ENCODE measurements at places on chromosomes 2 and 18.

DNA sequence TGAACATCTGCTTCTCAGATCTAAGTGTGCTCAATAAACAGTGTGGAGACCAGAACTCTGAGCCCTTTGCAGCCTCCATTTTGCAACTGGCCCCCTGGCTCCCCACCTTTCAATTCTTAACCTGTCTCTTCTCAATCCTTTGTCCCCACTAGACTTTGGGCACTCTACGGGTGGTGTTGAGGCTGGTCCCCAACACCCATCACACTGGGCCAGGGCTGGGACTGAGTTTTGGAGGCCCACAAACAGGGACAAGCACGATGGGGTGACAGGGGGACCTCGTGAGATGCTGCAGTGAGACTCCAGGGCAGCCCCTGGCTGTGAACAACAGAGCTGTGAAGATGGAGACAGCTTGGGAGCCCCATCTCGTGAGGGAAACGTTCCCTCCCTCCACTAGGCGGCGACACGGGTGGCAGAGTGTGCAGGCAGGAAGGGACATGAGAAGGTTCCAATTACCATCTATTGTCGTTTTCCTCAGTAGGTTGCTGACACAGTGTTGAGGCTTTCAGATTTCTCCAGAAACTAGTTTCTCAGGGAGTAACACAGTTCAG, 1.2 kb downstream of the ANKMY1 start:
- no peak for DNase-seq

DNA sequence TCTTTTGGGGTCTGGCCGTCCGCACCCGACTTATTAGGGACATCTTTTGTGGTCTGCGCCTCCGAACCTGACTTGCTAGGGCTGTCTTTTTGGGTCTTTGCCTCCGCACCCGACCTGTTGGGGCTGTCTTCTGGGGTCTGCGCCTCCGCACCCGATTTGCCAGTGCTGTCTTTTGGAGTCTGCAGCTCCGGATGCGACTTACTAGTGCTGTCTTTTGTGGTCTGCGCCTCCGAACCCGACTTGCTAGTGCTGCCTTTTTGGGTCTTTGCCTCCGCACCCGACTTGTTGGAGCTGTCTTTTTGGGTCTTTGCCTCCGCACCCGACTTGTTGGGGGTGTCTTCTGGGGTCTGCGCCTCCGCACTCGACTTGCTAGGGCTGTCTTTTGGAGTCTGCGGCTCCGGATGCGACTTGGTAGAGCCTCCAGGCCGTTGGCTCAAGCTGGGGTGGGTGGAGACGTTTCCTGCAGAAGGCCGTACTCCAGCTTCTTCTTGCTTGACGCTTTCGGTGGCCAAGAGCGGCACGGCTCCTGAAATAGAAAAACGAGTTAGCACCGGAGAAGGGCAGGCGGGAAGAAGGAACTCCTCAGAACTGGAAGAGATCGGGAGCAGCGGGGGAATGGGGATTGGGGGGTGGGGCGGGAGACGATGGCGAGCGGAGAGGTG, 498 bp downstream of the TGOLN2 start:
- DNase-seq: peak; percentile 37

DNA sequence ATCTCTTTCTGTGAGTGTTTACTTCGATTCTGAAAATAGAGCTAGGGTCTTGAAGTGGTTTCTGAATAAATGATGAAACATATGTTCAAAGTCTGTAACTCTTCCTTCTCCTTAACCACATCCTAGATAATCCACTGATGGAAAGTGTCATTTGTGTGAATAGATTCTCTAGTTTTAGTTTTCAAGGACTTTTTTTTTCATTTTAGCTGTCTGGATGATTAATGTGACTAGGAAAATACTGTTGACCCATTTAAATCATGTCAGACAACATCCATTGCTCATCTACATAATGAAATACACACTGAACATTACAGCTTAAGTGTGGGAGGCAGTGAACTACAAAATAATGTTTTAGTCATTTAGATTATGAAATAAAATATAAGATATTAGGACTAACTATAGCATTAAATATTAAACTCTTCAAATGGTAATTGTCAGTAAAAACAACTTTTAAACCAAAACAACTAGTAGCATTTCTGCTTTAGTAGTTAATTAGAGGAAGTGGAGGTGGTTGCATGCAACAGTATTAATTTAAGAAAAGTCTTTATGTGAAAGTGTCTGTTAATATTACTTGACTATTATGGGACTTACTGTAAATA, 39.1 kb upstream of the DLX1 start:
- no peak for DNase-seq

DNA sequence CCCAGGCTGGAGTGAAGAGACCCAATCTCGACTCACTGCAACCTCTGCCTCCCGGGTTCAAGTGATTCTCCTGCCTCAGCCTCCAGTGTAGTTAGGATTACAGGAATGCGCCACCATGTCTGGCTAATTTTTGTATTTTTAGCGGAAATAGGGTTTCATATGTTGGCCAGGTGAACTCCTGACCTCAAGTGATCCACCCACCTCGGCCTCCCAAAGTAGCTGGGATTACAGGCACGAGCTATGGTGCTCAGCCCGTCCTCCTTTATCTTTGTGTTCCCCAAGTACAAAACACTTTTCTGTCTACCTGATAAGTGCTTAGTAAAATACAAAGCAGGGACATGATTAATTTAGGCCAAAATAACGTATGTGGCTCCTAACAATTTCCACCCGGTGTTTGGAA, 91.2 kb upstream of the STK17B start:
- DNase-seq: no peak

DNA sequence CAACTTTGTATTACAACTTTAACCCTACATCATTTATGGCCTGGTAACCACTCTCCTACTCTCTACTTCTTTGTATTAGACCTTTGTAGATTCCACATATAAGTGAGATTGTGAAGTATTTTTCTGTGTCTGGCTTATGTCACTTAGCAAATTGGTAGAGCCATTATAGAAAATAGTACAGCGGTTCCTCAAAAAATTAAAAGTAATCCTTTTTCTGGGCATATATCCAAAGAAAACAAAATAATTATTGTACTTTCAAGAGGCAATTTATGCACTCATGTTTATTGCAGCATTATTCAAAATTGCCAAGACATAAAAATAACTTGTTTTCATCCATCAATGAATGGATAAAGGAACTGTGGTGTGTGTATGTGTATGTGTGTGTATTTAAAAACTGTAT, 537.5 kb upstream of the FSIP2 start:
- DNase-seq: no peak

DNA sequence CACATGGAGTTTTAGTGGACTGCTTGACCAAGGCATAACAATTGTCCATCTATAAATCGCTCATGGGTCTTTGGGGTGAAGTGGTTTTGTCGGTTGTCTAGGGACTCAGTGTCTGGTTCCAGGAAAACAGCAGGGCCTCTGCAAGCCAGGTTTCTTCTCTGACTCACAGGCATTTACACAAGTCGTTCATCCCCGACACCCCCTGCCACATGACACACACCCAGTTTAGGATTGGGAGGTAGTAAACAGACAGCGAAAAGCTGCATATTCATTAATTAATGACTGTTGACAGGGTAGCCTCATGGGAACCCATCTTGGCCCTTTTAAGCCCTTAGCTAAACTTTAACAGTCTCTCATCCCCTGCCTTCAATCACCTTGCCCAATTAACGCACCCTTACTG, 194.8 kb upstream of the ACVR2A start:
- DNase-seq: no peak

DNA sequence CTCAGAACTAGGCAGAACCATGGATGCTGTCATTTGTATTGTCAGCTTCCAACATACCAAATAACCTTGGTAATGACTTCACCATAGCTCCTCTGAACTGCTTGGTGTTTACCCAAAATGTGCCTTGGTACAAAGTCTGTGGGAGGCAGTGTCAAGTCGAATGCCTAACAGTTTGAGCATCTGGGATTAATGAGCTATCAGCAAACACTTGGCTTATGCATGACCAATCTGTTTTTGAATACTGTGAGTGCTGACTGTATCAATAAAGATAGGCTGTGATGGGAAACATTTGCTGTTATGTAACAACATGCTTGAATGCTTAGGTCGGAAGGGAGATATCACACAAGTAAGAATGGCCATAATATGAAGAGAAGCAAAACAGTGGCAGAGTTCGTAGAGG, 455.4 kb downstream of the CMPK2 start:
- DNase-seq: no peak

GRCh38 chr2:205607146-205607545, 75.2 kb upstream of the NRP2 start:
- DNase-seq: no peak

DNA sequence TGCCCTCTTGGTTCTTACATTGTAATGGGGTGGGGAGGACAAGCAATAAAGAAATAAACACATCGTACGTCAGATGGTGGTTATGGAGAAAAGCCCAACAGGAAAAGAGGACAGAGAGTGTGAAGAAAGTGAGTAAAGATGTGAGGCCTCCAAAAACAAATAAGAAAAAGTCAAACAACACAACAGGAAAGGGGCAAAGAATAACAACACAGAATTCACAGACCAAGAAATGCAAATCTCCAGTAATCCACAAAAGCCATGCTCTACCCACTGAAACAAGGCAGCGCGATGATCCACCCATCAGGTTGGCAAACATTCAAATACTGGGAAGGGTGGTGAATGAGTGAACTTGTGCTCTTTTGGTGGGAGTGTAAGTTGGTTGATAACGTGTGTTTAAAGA, 16.7 kb upstream of the DUSP2 start:
- no peak for DNase-seq

DNA sequence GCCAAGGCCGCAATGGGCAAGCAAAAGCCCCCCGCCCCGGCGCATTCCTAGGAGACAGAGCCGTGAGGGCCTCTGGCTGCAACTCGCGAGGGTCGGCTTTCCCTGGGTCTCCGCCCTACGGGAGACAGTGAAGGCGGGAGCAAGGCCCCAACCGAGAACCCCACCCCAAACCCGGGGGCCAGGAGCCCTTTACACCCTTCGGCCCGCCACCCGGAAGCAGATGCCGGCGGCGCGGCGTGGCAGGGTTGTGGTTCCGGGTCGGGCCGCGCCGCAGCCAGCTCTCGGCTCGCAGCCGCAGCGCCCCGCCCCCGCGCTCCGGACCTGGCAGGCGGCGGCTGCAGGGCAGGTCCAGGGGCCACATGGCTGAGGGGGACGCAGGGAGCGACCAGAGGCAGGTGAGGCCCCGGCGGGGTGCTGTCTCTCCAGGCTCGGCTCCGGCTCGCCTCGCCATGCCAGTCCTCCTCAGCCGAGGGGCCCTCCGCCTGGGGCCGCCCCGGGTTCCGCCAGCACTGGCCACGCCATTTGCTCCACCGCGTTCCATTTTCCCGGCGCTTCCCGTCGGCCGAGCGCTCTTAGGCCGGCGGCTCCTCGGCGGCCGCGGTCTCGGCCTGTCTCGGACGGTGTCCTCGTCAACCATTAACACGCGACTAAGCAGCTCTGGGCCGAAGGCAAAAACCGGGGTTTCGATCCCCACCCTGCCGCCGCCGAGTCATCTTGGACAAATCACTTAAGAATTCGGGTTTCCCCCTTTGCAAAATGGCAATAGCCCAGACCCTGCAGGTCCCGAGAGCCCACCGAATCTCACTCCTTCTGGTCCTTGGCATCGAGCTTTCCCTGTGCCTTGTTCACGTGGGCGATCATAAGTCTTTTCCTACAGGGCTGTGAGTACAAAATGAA, at the start of gene IMPACT:
TSS of gene IMPACT (plus strand) at position 273 of the 897 bp plus-strand sequence. CDS start at position 360, 87 bp downstream.
- DNase-seq: peak; percentile 67

- DNase-seq: no peak
These were observed 2.8 kb upstream of the MXD1 start for GRCh38 chr2:69911985-69912563.

- DNase-seq: no peak
These were observed 1761.2 kb upstream of the CELF4 start for GRCh38 chr18:39326772-39327171.

DNA sequence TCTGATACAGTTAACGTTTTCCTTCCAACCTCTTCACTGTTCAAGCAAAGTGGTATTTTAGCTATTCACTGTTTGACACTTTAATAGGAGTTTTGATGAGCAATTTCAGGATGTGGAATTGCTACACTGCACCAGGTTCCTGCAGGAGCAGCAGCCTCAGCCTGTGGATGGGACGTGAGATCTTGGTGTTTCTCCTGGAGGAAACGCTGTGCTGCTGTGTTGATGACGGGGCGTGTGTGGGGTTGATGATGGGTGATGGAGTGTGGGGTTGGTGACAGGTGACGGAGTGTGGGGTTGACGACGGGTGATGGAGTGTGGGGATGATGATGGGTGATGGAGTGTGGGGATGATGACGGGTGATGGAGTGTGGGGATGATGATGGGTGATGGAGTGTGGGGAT, 98.9 kb downstream of the RTP5 start:
- no peak for DNase-seq

Data from stimulated activated CD4-positive, alpha-beta T cell treated with anti-CD3 and anti-CD28 coated beads, Interleukin-1b, Interleukin-23, amount 100 ng/mL, for 24 hours (primary cell).